Osteoblast (primary cell): ENCODE measurements at places on chromosomes 12 and 14. TPM values are rescaled to one million over a fixed set of nuclear protein-coding genes. Genes with fewer than 3 reads are reported as not detected.
A peak's percentile ranks its signal among the peaks of the same experiment; 100 is the strongest.

KRT80 gene
- total RNA-seq = 0.59 and 0.72 TPM in 2 replicates

SLC8A3 gene
- total RNA-seq = under 0.01 TPM in 2 replicates

NELL2 gene
- not detected in 2 replicates for total RNA-seq

DNA sequence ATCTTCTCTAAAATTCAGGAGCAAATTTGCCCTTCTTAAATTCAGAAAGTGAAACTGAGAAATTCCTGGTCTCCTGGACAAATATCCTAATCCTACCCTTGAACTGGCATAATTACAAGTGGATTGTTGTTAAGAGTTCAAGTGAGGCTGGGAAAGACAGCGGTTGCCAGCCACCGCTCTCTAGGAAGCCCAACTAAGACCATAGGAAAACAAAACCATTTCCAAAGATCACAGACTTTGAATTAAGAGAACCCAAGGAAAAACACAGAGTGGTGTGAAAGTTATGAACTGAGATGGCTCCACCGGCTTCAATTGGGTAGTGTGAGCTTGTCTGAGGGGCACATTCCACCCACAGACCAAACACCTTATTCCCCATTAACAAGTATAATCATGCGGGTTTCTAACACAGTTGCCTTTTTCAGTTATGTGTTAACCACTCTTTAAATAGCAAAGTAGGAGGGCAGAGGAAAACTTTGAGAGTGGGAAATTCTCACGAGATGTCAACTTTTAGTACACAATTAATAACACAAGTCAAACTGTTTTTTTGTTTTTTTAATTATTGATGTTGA is 1628.8 kb upstream of the SEL1L start:
- no peak for DNase-seq

- peak; percentile 78 for DNase-seq
Measured at GRCh38 chr14:59028476-59029202, 159.8 kb upstream of the DAAM1 start.

- no peak for DNase-seq
Measured at GRCh38 chr12:68786929-68787328, 21.0 kb upstream of the MDM2 start.

DNA sequence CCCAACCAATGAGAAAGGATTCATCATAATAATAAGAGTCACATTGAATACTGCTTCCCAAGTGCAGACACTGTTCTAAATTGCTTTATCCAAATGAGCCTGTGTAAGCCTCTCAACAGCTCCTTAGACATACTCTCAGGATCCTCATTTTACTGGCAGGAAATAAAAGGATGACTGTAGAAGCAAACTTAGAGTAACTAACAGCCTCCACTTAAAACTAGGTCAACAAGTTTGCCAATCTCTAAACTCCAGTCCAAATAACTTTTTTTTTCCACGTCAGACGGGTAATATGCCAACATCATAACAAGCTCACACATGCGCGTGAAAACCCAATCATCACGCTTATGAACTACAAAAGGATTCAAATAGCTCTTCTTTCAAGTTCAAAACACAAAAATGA is 15.3 kb upstream of the DPF3 start:
- DNase-seq = no peak

DNA sequence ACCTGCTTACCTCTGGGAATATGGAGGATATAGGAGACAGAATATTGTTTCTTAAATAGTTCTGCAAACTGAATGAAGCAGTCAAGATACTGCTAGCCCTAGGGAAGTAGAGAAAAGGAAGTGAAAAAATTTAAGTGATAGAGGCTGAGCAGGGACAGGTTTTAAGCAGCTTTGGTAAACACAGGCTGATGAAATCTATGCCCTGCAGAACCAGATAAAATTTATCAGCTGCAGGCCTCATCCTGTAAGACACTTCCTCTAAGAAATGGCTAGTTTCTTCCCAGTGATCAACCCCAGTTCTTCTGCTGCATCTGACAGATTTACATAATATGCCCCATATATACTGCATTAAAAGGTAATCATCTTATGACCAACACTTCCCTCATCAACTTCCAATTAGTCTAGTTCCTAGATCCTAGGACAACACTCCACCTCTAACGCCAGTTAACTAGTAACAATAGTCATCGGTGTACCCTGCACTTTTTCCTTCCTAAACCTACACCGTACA is 1.3 kb upstream of the ESYT1 start:
- DNase-seq = no peak

- DNase-seq = peak; percentile 31
Measured at GRCh38 chr12:113306382-113306781, 28.5 kb downstream of the SLC8B1 start.

- no peak for DNase-seq
Measured at GRCh38 chr14:103483600-103483999, 39.0 kb downstream of the CKB start.

DNA sequence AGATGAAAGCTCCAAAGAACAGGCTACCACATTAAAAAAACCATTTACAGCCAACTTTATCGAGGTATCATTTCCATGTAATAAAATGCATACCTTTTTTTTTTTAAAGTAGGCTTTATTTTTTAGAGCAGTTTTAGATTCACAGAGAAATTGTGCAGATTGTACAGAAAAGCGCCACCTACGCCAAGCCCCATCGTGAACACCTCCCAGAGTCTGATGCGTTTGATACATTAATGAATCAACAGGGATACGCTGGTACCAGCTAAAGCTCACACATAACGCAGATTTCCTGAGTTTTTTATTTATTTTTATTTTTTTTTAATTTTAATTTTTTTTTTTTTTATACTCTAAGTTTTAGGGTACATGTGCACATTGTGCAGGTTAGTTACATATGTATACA is 129.9 kb downstream of the KIF26A start:
- peak; percentile 61 for DNase-seq

GRCh38 chr12:124445826-124446225 is 121.6 kb downstream of the NCOR2 start:
- DNase-seq = no peak

DNA sequence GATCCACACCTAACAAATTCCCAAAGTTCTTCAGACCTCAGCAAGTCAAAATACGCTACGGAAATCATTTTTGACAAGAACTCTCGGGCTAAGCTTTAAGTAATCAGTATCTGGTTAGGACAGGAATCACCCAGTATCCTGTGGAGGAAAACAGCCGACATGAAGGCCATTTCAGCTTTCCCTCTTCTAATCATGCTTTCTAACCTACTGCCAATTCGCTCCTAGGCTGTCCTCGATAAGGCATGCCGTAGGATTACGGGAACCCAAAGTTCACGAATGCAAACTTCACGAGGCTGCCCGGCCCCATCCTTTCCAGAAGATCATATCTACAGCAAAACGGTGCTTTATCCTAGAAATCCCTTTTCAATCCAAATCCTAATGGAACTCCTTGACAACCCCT is 81.8 kb upstream of the PTPRB start:
- no peak for DNase-seq

DNA sequence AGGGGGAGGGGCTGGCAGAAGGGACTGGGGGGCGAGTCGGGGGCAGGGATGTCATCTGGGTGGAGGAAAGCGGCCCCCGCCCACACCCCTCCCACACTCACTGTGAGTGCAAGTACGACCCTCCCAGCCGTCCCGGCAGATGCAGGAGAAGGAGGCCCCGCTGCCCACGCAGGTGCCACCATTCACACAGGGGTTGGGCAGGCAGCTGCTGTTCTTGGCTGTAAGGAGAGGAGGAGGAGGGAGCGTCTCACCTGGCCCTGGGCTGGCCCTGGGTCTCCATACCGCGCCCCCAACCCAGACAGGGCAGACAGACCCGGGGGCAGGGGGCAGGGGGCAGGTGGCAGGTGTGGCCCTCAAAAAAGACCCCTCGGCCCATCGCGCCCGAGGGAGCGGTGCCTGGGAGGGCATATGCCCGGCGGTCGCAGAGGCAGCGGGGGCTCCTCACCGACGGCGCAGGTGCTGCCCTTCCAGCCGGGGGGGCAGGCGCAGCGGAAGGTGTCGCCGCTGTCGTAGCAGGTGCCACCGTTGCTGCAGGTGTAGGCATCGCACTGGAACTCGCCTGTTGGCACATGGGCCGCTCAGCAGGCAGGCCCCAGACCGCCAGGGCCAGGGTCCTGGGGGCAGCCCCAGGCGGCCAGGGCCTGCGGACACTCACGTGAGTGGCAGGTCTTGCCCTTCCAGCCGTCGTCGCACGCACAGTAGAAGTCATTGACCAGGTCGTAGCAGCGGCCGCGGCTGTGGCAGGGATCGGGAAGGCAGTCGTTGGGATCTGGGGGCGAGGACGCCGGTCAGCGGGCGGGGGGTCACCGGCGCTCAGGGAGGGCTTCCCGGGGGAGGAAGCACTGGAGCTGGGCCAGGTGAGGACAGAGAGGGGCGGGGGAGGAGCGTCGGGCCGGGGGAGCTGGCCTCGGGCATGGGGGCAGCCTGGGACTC is 20.6 kb downstream of the JAG2 start:
- DNase-seq = peak; percentile 85

DNA sequence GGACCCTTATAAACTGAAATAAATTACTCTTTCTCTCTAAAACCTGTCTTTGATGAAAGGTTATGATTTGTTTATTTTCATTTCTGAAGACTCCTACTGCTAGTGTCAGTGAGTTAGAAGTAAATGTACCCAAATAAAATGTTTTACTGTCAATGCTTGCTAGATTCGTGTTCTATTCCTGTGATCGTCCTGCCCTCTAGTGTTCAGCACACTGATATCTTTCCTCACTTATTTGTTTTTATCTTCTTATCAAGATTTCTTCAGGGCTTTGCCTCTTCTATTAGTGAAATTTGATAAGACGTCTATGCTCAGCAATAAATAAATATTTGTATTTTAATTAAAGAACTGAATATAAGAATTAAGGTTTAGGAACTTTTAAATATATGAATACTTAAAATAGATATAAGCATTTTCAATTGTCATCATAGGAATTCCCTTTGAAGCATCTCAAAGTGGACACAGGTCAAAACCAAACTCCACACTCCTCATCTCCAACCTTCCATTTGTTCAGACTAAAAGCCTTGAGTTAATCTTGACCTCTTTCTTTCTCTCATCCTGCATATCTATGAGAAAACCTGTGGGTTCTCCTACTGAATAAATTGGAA is 75.8 kb downstream of the C12orf50 start:
- peak; percentile 87 for DNase-seq
